ENCODE measurements at places on chromosomes 2 and 18.

- DNase-seq: no peak
Measured at GRCh38 chr18:7682321-7682720, 115.2 kb downstream of the PTPRM start.

GRCh38 chr2:2826621-2827020, 495.5 kb upstream of the MYT1L start:
- no peak for DNase-seq

GRCh38 chr2:98697651-98698337, 33.1 kb downstream of the MGAT4A start:
- no peak for DNase-seq

DNA sequence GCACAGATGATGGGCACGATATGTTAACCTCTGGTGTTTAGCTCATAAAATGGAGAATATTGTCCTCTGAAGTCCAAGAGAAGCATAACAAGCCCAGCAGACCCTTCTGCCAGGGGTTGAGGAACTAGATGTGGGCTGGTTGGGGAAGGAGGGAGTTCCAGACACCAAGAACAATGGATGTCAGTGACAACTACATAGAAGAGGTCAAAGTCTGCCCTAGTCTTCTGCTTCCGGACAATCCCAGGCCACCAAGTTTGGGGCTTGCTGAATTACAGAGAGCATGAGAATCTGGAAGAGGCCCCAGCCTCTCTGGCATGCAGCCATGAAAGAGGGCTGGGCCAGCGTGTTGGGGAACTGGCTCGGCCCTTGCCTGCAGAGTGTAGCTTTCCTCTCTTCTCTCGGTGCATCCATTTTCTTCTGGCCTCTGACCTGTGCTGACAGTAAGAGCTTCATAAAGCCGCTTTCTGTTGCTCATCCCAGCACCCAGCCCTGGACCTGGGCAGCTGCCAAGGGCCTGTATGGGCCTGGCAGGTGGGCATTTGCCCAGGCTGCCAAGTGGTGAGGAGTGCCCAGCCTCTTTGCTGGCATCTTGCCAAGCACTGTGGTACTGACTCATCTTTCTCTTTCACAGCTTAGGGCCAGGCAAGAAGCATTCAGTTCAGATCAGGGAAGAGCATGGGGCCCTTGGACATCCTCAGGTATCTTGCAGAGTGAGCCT, 14.6 kb upstream of the LAPTM4A start:
- DNase-seq: no peak

DNA sequence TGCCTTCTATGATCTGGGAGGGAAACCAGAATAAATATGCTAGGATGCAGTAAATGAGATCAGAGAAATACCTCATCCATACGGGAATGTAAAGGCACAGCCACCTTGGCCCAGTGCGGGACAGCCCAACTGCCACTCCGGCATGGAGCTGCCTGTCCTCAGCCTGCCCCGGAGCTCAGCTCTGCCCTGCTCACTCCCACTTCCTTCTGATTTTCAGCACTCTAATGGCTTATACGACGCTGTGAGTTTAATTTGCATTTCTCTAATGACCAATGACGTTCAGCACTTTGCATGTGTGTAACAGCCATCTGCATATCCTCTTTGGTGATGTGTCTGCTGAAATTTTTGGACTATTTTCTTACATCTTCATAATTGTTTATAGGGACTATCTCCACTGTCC, 172.5 kb upstream of the RAB6C start:
- DNase-seq: no peak

DNA sequence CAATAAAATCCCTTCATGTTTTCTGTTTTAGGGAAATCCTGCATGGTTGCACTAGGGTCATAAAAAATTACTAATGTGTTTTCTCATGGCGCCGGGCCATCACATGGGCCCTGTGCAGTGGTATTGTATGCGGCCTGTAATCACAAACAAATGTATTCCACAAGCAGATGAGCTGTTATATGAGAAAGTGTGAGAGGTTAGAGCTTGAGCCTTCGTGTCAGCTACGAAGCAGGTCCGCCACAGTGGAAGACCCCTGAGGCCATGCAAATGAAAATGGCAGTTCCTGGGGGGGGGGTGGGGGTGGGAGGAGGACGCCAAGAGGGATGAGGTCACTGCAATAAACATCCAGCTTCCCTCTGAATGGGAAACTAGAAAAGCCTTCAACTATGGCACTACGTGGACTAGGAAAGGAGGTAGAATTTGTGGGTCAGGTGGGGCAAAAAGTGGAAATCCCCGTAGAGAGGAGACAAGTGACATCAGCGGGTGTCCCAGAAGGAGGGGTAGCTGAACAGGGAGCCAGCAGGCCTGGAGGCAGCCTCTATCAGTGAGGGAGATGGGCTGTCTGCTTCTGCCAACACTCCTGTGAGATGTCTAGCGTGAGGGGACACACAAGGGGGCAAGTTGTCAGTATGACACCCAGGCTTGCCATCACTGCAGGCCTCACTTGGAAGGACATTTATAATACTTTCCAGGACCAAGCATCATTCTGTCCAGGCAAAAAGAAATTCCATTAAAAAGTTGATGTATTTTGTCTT, 130.3 kb upstream of the CTAGE1 start:
- no peak for DNase-seq
